ENCODE measurements at places on chromosomes 1 and 21.

DNA sequence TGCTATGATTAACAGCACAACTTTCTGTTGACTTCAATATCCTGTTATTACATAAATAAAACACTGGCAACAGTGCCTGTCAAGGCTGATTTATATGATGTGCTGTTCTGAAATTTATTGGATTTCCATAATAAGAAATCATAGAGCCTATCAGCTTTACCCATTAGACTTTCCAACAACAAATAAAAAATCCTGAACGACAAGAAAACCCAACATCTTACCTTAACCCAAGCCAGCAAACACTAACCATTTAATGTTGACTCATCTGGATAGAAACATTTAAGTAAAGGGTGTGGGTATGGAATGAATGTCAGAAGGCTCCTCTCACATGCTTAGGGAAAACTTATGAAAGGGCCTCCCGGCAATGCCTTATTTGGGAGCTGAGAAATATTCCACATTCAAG is 165.1 kb downstream of the SLC45A1 start:
- no peak for DNase-seq

- DNase-seq: no peak
Measured at GRCh38 chr1:112974646-112975045, 18.6 kb upstream of the SLC16A1 start.

GRCh38 chr1:66758241-66758755 is 6.0 kb downstream of the DYNLT5 start:
- no peak for DNase-seq

DNA sequence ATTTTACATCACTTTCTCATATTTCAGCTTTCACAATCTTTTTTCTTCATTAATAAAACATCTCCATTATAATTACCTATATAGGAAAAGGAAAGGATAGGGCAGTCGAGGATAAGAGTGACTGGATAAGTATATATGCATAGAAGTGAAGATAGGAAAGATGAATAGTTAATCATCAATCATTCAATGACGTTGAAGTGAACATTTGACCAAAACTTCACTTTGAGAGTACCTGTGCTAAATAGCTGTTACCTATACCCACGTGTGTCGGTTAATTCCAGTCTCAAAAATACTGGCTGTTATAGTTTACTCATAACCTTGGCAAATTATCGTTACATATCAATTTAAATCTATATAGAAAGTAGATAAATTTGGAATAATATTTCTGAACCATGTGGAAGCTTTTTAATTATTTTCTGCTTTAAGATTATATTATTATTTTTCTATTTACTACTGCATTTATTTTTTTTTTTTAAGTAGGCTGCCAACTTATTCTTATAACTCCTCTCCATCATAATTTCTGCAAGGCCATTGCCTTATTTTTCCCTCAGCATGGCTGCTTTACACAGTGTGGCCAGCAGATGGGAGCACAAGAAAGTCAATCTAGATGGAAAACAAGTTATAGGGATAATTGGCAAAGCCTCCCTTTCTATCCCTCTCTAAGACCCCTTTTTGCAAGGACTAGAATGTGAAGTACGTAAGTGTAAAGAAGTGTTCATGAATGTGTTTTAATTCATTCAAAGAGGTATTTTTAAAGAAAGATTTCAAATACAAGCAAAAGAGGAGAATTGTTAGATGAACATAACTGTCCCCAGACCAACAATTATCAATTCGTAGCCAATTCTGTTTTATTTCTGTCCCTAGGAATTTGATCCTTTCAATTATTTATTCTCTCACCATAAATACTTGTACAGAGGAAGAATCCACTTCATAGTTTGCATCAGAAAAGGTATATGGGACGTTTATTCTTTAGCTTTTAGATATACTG is 290.4 kb downstream of the KCNT2 start:
- peak; percentile 62 for DNase-seq

- DNase-seq: no peak
Measured at GRCh38 chr21:42834726-42835191, 44.6 kb downstream of the WDR4 start.

- no peak for DNase-seq
Measured at GRCh38 chr1:244758708-244759107, 76.8 kb upstream of the COX20 start.

GRCh38 chr1:15947382-15948090 is 28.4 kb downstream of the ZBTB17 start:
- no peak for DNase-seq

DNA sequence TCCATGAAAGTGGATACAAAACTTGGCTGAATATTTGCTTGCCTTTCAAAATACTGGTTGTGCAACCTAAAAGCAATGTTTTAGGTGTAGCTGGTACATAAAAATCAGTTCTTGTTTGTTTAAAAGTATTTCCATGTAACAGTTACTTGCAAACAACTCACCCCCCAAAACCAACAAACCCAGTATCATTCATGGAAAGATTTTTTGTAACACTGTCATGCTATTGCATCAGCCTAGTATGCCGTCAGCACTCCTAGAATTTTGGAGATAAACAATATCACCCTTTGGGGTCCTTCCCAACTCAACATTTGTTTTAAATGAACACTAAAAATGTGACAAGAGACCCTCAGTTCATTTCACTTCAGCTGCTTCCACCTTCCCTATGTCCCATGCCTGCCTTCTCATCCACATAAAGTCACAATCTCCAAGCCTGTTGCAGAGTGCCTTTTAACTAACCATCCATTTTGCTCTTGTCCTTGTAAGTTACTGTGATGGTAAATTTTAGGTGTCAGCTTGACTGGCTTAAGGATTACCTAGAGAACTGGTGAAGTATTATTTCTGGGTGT is 425.3 kb downstream of the DUSP10 start:
- no peak for DNase-seq

GRCh38 chr1:155127105-155127966 is at the start of gene EFNA1:
TSS of gene EFNA1 (plus strand) at chr1:155127876. CDS start at chr1:155127978, 102 bp downstream.
- peak; percentile 88 for DNase-seq

GRCh38 chr1:94757931-94758330 is 62.2 kb upstream of the SLC44A3 start:
- no peak for DNase-seq

GRCh38 chr21:46264046-46264689 is 21.2 kb downstream of the MCM3AP start:
- no peak for DNase-seq

- no peak for DNase-seq
Measured at GRCh38 chr1:38803647-38804046, 55.9 kb downstream of the RRAGC start.

DNA sequence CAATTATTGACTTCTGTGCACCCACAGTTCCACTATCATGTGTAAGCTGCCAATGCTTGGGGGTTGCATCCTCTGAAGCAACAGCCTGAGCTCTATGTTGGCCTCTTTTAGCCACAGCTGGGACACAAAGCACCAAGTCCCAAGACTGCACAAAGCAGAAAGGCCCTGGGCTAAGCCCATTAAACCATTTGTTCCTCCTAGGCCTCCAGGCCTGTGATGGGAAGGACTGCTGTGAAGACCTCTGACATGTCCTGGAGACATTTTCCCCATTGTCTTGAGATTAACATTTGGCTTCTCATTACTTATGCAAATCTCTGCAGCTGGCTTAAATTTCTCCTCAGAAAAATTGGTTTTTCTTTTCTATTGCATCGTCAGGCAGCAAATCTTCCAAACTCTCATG is 123.7 kb upstream of the DEPDC1 start:
- DNase-seq: no peak

GRCh38 chr1:8407652-8408051 is 89.7 kb downstream of the SLC45A1 start:
- DNase-seq: no peak

DNA sequence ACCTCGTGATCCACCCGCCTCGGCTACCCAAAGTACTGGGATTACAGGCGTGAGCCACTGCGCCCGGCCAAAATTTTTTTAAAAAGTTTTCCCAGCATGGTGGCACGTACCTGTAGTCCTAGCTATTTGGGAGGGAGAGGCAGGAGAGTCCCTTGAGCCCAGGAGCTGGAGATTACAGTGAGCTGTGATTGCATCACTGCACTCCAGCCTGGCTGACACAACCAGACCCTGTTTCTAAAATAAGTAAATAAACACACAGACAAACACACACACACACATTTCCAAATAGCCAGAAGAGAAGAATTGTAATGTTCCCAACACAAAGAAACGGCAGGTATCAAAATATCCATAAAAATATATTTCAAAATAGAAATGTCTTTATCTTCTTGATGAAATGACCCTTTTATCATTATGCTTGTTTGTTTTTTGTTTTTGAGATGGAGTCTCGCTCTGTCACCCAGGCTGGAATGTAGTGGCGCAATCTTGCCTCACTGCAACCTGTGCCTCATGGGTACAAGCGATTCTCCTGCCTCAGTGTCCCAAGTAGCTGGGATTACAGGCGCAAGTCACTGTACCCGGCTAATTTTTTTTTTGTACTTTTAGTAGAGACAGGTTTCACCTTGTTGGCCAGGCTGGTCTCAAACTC is 9.3 kb downstream of the HES2 start:
- no peak for DNase-seq

- DNase-seq: peak; percentile 70
Measured at GRCh38 chr1:147627435-147628110, 42.8 kb downstream of the ACP6 start.

DNA sequence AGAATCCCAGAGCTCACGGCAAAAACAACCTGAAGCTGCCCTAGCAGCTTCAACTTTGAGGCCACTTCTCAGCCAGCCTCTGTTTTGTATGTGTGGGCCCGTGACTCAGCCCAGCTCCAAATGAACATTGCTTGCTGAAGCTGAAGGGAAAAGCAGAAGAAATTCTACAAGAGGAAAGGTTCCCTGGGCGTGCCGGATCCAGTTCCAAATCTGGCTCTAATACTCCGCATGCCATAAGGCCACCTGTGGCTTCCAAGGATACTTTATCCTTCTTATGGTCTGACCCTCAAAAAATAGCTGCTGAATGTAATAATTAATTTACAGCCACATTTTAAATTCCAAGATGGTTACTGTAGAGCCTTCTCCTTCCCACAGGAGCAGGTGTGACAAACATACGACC is 24.3 kb downstream of the TSPAN2 start:
- no peak for DNase-seq

DNA sequence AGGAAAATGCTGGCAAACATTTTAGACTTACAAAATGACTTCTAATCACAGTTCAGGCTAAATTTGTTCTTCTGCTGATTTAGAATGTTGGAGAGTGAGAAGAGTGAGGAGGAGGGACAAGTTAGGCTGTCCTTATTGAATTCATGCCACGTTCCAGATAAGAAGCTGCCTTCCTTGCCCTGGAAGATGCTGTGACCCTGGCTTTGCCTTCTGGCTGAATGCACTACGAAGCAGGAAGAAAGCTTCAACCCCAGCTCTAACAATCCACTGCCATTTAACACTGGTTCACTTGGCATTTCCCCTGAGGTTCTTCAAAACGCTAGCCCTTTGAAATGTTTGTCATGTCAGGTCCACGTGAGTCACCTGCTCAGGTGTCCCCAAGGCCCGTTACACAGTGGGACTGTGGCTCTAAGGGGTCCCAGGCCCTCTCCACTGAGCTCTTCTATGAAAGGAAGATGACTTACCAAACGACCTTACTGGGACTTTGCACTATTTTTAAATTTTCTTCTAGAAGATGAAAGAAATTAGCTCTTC is 30.0 kb upstream of the LRRC8C start:
- DNase-seq: no peak

- no peak for DNase-seq
Measured at GRCh38 chr1:43521756-43522155, 8.9 kb upstream of the PTPRF start.

GRCh38 chr1:220527279-220527907 is 543 bp upstream of the MARK1 start:
- peak; percentile 28 for DNase-seq

GRCh38 chr1:79899914-79900313 is 893.4 kb upstream of the ADGRL4 start:
- DNase-seq: no peak

DNA sequence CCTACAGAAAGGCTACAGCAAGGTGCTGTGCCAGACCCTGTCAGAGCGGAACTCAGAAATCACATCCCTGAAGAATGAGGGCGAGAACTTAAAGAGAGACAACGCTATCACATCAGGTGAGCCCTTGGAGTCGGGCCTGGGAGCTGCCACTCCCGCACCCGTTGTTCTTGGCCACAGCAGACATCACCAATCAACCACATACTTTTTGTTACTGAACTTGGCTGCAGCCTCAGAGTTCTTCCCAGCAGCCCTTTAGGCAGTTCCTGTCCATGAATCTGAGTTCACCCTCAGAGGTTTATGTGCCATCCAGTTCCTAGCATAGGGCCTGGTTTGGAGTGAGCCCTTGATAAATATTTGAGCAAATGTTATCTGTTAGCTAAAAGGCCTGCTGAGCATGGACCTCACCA is 61.6 kb downstream of the FHAD1 start:
- peak; percentile 28 for DNase-seq

DNA sequence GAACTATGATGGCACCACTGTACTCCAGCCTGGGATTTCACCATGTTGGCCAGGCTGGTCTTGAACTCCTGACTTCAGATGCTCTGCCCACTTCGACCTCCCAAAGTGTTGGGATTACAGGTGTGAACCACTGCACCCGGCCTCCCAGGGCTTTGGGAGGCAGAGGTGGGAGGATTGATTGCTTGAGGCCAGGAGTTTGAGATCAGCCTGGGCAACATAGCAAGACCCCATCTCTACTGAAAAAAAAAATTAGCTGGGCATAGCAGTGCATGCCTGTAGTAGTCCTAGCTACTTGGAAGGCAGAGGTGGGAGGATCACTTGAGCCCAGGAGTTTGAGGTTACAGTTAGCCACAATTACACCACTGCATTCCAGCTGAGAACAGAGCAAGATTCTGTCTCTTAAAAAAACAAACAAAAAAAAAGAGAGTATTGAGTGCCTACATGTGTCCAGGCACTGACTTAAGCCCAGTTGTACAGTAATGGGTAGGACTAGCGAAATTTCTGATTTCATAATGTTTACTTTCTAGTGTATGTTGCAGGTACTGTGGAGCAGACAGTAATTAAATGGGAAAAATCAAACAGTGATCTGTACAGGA is 4.2 kb downstream of the MANEAL start:
- no peak for DNase-seq

DNA sequence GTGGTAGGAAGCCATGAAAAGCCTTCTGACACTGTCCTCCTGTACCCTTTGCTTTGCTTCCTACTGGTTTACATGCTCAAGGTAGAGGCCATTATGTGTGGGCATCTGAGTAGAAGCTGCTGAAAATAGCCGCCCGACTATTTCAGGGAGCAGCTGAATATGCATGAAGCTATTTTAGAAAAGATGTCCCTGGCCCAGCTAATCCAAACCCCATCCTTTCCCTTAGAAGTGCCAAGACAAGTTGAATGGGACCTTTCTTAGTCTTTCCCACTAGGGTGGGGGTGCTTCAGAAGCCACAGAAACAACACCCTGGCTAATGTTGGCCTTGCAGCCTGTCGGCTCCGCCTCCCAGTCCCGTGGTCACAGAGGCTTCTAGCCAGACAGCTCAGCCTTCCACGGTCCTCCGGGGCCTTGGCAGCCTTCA is 205.1 kb upstream of the EDN2 start:
- no peak for DNase-seq

GRCh38 chr21:31714741-31715365 is 17.1 kb downstream of the SCAF4 start:
- DNase-seq: no peak

GRCh38 chr1:220227393-220227792 is 44.9 kb downstream of the RAB3GAP2 start:
- DNase-seq: no peak

GRCh38 chr1:212669600-212669999 is 30.0 kb downstream of the BATF3 start:
- DNase-seq: no peak

All from hepatocyte (in vitro differentiated cells).